Activated gamma-delta T cell treated with Interleukin-2 at 50 U/mL for 16 hours (primary cell): ENCODE measurements at places on chromosomes 7 and 10.

DNA sequence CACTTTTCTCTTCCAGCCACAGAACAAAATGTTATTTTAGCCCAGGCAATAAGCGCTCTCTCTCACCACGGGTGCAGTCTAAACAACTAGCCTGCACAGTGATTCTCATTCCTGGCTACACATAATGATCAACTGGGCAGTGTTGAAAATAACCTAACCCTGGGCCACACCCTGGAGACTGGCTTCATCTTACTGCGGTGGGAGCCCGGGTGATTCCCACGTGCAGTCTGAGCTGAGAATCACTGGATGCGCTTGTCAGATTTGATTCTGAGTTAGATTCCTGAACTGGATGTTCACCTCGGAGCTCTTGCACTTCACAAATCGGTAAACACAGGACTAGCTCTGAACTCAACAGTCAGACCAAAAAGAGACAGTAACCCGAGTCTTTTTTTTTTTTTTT lies 14.9 kb downstream of the ZC3HAV1 start:
- DNase-seq: no peak

GRCh38 chr7:102287981-102288278 lies 1.3 kb downstream of the SH2B2 start:
- DNase-seq: no peak

DNA sequence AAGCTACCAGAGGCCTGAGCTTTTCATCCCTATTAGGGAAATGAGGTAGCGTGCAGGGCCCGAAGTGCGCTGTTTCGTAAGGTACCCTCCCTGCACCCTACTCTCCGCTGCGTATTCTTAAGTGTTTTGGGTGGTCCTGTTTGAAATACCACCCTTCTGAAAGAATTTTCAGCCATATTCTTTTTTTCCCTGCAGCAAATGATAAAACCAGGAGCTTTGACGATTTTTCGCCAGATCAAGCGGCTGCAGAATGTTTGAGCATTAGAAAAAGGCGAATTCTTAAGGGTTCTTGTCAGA lies 1.2 kb downstream of the RSBN1L start:
- DNase-seq: no peak

DNA sequence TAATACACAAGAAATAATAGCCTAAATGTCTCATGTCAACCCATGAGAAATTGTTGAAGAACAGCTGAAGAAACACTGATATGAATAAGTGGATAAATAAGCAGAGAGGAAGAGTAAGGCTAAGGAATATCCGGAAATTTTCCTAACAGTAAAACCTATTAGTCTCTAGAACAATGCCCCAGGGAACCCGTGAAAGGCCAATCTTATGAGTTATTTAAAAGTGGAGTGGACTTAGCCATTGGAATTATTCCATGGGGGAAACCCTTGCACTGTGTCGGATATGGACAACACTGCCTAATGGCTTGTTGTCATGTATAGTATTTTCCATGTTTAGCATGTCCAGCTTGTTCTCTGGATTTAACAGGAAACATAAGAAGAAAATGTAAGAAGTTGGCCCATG lies 217.2 kb upstream of the PLXNA4 start:
- DNase-seq: no peak

DNA sequence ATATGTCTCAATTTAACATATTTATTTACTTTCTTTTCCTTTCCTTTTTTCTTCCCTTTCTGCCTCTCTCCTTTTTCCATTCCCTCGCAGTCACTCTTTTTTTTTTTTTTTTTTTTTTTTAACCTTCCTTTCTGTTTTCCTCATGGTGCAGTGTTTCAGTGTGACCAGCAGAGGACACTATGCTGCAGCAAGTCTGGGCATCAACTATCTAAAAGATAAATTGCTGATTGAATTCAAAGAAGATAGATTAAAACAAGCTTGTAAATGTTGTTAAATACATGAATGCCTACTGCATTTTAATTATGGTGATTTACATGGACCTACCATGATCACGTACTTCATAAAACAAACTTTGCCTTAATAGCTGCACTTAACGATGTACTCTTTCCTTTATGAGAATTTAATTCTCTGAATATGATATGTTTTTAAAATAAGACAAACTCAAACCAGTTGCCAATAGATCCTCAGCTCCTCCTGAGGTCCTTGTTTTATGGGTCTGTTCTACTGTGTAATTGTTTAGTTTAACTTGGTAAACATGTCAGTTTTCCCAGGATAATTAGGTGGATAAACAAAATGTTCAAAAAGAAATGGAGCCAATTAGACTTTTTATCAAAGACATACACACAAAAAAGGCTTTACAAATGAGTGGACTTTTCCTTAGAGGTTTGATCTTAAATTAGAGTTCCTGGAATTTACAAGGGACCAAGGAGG lies 101.0 kb upstream of the AGR3 start:
- no peak for DNase-seq

DNA sequence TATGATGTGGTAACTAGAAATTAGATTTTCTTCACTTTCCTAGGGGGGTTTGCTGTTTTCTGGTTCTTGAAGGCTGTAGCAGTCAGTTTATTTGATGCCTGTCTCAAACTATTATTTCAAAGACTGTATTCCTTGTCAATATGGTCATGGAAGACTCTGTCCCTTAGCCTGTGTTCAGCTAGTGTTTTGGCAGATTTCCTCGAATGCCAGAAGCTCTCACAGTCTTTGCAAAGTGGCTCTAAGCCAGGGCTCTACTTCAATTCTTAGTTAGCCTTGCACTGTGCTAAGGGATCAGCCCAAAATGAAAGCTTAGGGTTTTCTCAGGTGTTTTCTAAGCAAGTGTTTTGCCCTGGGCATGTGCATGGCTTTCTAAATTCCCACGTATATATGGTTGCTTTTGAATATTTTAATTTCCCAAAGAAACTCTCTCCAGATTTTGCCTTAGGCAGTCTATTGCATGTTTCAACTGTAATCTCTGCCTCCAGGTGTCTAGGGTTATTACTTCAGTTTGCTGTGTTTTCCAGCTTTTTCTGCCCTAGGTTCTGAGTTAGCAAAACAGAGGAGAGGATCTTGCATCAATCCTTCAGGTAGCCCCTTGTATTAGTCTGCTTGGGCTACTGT lies 7.2 kb upstream of the C1GALT1 start:
- DNase-seq: no peak

GRCh38 chr10:6136215-6137201 lies 47.7 kb downstream of the RBM17 start:
- DNase-seq: no peak

- no peak for DNase-seq
Observed at GRCh38 chr7:71752171-71752935, 620.4 kb downstream of the GALNT17 start.

- no peak for DNase-seq
Observed at GRCh38 chr10:131034451-131034850, 277.1 kb downstream of the TCERG1L start.

DNA sequence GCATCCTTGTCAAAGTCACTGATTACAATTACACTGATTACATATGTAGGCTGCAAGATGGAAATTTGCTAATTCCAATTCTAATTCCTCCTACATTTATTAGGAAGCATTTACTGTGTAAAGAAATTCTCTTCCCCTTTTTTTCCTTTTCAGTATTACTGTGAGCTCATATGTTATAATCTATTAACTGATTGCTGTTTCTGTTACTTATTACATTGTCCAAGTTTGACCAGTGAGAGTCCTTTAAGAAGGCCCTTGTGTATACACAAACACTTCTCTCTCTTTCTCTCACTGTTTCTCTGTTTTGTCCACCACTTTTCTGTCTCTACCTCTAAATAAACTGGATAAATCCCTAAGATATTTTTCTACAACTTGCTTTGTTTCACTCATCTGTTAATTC lies 31.5 kb downstream of the PHF14 start:
- no peak for DNase-seq

GRCh38 chr10:63976538-63976937 lies 455.3 kb downstream of the REEP3 start:
- no peak for DNase-seq

DNA sequence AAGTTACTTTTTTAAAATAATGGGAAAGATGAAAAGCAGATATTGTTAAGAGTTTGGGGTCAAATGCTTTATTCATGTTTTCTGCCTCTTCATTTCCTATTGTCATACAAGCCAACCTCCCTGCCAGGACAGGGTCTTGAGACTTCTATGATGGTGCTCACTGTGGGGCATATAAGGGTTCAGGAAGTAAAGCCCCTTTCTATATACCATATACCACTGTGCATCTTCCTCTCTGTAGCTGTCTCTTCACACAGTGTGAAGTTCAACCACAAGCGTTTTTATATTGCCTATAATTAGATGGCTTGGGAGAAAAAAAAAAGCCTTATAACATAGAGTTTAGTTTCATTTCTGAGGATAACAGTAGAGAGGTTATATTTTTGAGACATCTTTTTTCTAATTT lies 389.8 kb upstream of the SORCS1 start:
- no peak for DNase-seq

GRCh38 chr7:150947761-150948651 lies 30.1 kb downstream of the KCNH2 start:
- no peak for DNase-seq
